ENCODE measurements at places on chromosomes 6 and 20.
A peak's percentile ranks its signal among the peaks of the same experiment; 100 is the strongest.

DNA sequence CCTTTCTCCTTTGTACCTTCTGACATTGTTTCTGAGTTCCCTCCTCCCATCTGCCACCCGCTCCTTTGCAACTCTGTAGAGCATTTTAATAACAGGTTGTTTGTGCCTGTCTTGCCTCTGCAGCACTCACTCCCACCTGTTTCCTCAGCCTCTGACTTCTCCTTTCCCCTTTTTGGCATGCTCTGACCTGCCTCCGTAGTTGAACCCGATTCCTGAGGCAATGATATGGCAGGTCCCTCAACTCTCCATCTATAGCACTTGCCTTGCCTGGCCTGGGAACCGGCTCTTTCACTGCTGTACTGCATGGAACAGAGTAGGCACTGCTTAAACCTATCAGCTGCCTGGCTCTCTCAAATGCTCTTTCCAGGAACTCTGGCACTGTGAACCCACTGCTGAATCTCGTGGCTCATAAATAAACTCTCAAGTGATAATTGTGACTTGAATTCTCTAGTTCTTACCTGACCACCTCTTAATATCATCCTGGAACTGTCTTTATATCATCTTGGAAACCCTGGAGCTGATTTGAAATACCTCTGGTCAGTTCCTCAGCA lies 50.3 kb downstream of the UTRN start:
- DNase-seq = no peak

DNA sequence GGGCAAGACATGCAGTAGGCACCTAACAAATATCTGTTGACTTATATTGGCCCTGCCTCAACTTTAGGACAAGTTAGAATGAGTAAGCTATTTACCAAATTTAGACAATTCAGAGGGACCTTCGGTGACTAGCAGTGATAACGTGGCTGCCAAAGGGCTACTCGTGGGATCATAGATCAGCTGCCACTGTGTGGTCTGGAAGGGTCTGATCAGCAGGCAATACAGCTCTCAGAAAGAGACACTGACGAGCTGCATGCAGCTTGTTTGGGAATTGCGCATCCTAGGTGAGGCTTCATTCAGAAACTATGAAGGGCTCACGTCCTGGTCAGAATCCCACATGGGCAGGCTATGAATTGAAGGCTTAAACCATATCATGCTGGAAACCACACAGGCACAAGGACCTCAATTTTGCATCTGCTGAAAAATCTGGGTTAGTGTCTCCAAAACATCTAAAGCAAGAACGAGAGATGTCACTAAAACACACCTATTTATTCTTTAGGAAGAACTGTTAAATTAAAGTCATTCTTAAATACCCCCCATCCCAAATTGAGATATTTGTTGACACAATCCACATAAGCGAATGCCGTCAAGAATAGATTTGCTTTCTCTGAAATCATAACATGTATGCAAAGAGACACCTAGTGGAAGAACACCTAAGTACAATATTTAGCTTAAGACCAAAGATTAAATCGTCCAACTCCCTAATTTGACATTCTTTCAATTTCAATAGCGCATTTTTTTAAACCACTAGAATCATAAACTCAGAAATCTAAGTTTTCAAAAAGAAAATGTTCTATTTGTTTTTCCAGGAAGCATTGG lies 79.6 kb downstream of the IPCEF1 start:
- no peak for DNase-seq

DNA sequence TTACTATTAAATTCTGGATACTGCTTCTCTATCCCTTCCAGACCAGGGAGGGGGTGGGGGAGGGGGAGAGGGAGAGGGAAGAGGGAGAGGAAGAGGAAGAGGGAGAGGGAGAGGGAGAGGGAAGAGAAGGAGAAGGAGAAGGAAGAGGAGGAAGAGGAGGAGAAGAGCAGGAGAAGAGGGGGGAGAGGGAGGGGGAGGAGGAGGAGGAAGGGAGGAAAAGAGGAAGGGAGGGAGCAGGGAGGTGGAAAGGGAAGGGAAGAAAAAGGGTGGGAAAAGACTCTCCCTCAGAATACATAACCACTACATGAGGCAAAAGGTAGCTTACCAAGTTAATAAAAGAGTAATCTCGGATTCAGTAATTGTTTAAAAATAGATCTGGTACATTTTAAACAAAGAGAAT lies 46.0 kb downstream of the FAM184A start:
- no peak for DNase-seq

- peak; percentile 61 for DNase-seq
Measured at GRCh38 chr20:58306421-58307261, 2.9 kb upstream of the RAB22A start.

- DNase-seq = no peak
Measured at GRCh38 chr6:167031082-167031709, 32.0 kb downstream of the CEP43 start.

GRCh38 chr6:37490536-37491170 lies 9.0 kb downstream of the CCDC167 start:
- no peak for DNase-seq

- no peak for DNase-seq
Measured at GRCh38 chr6:3895805-3896204, 46.6 kb downstream of the FAM50B start.

DNA sequence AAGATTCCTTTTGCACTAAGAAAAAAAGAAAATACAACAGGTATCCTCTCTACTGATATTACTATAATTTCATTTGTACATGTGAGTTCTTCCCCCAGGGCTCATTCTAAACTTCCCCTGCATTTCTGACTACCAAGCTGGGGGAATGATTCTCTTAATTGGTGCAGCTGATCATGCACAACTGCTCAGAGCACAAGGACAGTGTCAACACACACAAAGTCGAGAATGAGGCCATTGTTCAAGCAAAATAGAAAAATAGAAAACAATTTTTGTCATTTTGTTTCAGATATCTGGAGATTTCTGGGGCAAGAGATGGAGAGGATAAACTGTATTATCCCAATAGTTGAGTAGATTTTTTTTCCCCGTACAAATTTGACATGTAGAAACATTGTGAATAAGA lies 236.3 kb downstream of the HAO1 start:
- DNase-seq = no peak

DNA sequence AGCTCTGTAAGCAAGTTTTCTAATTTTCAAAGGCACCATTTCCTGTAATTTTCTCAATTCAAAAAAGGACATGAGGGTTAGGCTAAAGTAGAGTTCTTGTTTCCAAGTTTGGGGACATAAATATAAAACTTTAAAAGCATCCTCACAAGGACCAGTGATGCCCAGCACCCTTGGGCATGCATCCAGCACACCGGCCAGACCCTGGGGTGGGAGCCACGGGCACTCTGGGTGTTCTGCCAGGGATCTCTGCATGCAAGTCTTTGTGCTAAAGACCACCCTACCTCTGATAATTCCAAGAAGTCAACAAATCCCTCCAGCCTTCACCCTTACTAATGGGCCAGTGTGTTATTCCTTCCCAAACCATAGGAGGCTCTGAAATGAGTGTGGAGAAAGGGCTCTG lies 46.5 kb downstream of the PLCG1 start:
- DNase-seq = no peak

- no peak for DNase-seq
Measured at GRCh38 chr6:40352527-40353170, 234.5 kb downstream of the LRFN2 start.

DNA sequence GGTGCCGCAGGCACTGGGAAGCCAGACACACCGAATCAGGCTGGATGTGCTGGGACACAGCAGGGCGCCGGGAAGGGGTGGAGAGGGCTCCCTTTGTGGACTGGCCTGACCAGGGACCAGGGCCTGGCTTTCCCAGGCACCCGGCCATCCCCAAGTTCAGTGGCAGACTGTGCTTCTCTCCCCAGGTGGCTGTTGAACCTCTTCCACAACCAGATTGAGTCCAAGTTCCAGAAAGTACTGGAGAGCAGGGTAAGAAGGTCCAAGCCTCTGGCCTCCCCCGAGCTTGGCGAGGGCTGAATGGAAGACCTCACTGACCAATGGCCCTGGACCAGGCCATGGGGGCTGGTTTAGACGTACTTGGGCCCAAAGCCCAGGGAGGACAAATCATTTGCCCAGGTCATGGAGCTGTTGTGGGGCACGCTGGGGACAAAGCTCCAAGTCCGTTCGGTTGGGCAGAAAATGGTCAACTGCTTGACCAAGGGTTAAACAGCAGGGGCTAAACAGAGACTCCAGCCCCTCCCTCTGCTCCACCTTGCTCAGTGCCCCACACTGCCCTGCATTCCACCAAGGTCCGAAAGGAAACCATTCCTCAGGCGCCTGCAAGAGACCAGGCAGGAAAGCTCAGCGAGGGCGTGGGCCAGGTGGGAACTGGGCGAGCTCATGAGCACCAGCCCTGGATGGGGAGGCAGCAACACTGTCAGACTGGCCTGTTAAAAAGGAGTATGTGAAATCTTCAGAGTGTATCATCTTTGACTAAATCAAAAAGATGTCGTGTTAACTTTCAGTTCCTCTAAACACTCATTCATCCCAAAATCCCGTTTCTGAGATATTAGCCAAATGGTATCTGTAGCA lies 9.1 kb downstream of the LBP start:
- no peak for DNase-seq

DNA sequence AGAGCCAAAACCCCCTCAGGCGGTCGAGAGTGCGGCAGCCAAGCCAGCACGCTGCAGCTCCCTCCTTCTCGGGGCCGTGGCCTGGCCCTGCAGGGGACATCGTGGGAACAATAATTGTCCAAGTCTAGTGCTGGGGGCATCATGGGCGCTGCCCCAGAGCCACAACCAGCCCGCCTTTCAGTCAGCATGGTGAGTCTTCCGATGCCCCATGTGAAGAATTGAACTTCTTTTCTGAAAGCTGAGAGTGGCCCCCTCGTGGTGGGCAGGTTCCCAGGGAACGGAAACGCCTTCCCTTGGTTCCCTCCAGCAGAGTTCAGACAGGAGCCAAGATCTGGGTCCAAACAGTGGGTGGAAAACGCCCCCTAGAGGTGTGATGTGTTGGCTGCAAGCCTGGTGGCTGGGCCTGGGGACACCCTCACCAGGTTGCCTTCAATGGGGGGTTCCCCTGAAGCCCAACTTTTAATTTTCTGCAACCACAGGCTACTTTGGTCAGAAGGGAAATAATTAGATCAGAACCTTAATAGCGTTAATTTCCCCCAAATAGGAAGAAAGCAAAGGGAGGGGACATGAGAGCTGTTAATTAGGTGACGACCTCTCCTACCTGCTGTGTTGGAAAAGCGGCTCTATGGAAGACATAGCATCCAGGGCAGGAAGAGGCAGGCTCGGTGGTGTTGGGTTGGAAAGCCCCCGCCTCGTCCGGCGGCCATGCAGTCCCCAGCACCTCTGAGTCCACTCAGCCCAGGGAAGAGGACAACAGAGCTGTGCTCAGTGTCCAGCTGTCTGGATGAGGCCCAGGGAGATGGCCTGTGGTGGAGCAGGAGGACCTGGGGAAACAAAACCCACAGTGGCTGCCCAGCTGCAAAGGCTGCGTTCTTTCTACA lies 4.7 kb upstream of the MRGBP start:
- peak; percentile 51 for DNase-seq

DNA sequence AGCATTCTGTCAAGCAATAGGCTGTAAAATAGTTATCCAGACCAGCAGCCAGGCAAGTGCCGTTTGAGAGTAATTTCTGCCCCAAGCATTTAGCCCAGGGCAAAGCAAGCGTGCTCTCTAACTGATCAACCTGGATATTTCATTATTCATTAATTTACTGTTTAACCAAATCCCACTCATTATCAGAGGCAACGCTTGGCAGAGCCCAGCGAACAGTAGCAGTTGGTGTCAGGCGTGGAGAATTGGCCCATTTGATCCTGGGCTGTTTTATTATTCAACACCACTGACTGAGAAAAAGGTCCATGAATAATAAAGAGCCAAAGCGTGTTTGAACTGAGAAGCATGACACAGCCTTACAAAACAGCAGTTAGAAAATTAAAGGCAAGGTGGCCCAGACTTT lies 35.3 kb downstream of the TFAP2B start:
- no peak for DNase-seq

DNA sequence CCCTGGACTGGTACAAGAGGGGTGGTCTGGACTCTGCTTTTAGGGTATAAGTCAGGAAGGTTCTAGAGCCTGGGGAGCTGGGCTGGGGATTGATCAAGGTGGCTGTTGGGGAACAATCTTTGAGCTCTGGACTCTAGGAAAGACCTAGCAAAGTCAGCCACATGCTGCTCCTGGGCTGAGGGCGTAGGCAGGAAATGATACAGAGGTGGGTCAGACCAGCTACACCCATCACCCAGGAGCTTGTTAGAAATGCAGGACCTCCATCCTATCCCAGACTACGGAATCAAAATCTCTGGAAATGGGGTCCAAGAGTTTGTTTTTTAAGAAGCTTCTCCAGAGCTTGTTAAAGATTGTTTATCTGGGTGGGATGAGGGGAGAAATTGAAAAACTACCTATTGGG lies 9.4 kb downstream of the ADTRP start:
- DNase-seq = no peak

GRCh38 chr20:5667705-5668528 lies 82.3 kb upstream of the SHLD1 start:
- no peak for DNase-seq

DNA sequence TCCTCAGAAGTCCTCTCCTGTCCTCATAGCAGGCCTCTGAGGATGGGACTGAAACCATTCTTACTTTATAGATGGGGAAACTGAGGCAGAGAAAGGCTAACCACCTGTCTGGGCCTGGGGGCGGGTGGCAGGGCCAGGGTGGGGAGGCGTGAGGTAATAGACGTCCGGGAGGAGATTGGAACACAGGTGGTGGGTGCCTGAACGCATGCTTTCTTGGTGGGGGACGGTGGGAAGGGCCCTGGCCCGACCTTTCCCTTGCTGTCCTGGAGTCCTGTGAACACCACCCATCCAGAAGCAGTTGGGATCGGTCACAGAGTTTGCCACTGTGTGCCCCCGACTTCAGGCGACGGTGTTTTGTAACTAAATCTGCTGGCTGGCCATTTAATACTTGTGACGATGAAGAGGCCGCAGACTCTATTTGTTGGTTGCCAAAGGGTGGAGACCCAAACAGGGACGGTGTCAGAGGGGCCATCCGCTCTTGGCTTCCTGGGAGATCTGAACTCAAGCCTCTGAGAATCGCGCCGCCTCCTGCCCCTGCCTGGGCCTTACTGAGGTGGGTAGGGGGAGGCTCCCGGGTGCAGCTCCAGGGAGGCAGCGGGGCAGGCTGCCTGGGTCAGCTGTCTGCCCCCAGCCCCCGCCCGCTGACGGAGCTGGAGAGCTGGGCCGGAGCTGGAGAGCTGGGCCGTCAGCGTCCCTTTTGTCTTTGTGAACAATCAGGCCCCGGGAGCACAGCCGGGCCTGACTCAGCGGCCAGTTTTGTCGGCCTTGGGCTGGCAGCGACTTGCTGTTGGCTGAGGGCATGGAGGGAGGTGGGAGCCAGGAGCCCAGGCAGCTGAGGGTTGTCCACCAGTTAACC lies 4.1 kb downstream of the RBM38 start:
- no peak for DNase-seq

GRCh38 chr6:112149719-112150263 lies 62.4 kb downstream of the FAM229B start:
- DNase-seq = no peak

GRCh38 chr6:64266351-64266821 lies 630.8 kb downstream of the PHF3 start:
- no peak for DNase-seq

GRCh38 chr20:37911838-37912281 lies 8.9 kb downstream of the VSTM2L start:
- DNase-seq = no peak

DNA sequence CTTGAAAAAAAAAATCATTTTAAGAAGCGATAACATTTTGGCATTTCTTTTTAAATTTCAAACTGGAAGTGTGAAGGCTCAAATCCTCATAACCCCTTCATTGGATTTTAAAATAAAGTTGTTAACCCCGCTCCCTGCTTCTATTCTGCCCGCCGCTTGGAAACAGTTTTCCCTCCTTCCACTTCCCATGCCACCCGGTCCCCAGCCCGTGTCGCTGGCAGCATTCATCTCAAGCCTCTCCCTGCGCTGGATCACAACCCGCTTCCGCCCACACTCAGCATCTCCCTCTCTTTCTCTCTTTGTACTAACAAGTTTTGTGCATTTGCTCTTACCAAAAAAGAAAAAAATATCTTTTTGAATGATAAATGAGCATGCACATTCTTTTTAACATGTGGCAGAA lies 15.4 kb upstream of the PDE10A start:
- DNase-seq = no peak

All from T-helper 9 cell (primary cell).